Activated effector memory CD4-positive, alpha-beta T cell treated with Interleukin-2 at 50 U/mL for 16 hours (primary cell): ENCODE measurements at places on chromosomes 5 and 9.

DNA sequence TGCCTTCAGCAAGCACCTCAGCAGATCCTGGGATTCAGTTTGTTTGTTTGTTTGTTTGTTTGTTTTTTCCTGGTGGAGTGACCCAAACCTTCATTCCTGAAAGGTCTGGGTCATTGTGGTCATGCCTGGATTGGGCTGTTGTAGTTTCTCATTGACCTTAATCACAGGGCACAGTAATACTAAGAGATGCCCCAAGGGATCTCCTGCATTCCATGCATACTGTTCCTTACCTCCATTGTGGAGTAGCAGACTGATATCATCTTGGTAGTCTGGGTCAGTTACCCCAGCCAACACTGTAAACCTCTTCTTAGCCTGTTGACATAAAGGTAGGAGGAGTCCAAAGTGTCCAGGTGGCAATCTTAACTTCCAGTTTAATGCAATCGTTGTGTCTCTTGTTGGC, 1466.7 kb upstream of the CDH9 start:
- no peak for DNase-seq

GRCh38 chr5:127410959-127411358, 106.5 kb upstream of the PRRC1 start:
- DNase-seq = no peak

- no peak for DNase-seq
Observed at GRCh38 chr9:87883990-87884389, 1.3 kb downstream of the SPATA31E1 start.

GRCh38 chr5:133523961-133524586, 88.3 kb downstream of the FSTL4 start:
- DNase-seq = no peak

DNA sequence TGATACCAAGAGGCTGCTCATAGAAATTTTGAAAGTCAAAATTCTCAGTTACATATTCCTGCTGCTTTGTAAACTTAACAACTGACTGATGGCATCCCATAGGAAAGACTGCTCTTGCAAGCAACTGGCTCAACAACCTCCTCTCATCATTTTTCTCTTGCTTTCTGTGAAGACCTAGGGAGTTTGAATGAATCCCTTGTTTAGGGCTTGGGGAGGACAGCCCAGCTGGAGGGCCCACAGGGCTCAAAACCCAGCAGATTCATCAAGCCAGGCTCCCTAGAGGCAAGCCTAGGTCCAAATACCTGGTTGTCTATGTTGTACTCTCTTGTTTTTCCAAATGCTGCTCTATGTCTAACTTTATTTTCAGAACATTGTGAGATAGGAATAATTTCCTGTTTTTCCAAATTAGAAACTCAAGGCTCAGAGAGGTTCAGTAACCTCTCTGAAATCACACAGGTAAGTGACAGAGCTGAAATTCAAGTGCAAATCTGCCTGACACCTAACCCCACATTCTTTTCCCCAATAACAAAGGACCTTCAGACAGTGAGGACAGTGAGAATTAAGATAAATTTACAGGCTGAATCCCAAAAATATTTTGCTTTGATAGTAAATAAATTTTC, 558.9 kb upstream of the KLF4 start:
- DNase-seq = no peak

DNA sequence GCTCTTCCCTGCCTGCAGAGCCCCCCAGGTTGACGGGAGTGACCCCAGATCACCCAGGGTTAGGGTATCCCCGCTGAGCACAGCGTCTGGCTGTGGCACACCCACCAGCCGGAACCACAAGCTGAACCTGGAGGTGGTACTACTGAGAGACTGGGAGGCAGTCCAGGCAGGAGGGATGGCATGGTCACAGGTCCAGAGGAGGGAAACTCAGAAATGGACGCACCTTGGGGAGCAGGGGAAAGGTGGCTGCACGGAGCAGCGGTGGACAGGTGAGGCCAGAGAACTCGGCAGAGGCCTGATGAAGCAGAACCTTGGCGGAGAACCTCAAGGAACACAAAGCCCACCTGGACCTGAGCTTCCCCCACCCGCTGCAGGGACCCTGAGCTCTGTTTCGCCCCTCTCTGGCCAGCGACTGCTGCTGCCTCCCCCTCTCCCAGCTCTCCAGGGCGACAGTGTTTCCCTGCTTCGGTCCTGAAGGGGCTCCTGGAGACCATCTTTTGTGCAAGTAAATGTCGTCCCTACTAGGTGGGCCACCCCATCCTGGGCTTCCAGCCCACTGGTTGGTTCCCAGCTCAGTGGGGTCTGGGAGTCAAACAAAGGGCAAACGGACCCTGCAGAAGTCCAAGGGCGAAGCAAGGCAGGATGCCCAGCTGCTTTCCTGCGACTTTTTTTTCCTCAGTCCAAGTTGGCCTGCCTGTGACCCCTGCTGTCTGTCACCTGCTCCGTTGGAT, 845 bp downstream of the ADGRD2 start:
- DNase-seq = no peak

GRCh38 chr5:93899026-93899600, 157.7 kb upstream of the POU5F2 start:
- DNase-seq = no peak

DNA sequence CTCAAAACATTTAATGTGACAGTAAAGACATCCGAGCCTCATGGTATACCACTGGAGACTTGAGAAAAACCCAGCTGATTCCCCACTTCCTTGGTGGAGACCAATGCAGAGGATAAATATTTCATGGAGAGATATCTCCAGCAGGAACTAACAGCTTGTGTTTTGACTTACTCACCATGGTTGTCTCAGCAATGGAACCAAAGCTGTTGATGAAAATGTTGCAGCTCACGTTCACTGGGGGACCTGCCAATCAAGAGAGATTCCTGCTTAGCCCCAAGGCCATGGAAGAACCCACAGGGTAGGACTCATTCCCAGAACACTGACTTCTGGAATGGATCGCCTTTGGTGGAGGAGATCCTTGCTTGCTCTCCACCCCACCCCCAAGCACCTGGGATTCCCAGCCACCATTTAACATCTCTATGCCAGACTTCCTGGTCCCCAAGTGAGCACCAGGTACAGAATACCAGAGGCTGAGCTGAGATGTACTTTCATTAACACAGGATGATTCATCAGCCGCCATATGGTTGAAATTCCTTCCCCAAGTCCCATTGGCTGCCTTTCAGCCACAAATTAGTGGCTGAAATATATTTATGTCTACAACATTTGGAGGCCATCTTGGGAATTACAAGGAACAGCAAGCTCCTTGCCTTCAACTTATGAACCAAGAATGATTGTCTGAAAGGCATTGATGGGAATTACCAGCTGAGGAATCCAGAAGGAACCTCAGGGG, 37.9 kb downstream of the GLRA1 start:
- DNase-seq = no peak

DNA sequence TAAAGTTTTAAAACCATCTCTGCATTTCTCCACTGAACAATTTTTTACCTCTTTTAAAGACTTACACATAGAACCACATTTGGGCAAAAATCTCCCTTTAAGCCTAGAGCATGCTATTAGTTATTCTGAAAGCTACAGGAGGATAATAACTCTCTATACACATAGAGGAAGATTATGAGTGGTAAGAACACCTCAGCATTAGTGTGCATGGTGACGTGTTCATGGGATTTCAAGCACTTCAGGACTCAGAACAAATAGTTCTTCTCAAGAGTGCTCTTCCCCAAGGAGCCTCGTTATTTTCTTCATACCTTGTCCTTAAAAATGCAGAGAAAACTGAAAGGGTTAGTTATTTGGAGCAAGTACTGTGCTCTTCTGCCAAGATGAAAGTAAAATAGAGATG, 256.9 kb upstream of the TUSC1 start:
- DNase-seq = no peak

DNA sequence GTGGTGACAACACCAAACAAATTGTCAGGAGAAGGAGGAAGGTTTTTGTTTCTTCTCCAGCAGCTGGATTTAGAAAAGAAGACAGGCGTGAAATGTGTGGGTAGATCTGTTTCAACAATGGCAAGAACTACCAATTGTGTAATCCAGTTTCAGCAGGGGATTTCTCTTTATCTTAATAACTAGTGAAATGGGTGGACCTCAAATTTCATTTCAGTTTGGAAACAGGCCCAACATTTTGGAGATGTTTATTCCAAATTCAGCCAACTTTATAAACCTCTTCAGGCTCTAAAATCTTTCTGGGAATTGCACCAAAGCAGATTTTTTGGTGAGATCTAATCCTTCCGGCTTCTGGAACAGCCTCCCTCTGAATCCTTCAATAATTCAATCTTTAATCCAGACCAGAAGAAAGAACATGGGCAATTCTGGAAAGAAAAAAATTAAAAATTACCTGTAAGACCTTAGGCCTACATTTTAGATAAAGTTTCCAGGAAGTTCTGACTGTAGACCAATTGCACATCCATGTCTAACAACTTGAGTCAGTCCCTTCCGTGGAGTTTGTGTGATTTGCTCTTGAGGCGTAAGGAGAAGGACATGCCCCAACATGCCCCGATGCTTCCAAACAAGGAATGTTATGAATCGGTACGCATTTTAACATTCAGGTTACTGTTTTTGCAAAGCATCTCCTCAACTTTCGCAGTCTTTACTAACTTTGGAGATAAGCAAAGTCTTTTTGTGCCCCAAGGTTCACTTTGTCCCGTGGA, 423.6 kb downstream of the IRX1 start:
- no peak for DNase-seq

DNA sequence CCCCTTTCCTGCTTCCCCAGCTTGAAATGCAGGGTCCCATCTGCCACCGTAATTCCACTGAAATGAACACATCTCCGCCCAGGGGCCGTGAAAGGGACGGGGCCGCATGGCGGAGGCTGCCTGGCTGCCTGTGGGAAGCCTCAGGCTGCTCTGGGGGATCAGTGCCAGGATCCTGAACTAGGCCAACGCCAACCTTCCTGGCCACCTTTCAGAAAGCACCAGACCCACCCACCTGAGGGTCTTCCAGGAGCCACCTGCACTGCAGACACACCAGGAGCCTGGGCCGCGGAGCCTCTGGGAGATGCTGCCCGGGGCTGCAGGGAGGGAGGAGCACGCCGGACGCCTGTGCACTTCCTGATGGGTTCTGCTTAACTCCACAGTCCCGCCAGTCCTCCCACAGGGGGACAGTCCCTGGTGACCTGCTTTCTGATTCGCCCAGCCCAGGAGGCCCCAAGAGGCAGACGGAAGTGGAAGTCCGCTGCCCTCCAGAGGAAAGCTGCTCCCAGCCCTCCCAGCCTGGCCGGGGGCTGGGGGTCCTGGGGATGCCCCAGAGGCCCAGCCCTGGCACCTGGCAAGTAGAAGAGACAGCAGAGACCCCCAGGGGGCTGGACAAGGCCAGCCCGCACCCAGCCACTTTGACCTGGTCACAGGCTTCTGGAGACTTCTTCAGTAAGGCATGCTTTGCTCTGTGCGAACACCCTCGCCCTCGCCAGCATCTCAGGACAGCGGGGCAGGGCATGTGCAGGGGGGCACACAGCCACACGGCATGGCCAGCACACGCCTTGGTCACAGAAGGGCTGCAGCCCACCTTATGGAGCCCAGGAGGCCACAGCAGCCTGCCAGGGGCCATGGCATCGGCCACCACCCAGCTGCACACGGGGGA, at the start of gene CARD9:
CARD9 (minus strand) TSS at position 370 of the 883 bp plus-strand sequence. CDS start 1,591 bp downstream, outside the sequence.
- DNase-seq = no peak

GRCh38 chr9:37369671-37370070, 52.8 kb upstream of the GRHPR start:
- no peak for DNase-seq

DNA sequence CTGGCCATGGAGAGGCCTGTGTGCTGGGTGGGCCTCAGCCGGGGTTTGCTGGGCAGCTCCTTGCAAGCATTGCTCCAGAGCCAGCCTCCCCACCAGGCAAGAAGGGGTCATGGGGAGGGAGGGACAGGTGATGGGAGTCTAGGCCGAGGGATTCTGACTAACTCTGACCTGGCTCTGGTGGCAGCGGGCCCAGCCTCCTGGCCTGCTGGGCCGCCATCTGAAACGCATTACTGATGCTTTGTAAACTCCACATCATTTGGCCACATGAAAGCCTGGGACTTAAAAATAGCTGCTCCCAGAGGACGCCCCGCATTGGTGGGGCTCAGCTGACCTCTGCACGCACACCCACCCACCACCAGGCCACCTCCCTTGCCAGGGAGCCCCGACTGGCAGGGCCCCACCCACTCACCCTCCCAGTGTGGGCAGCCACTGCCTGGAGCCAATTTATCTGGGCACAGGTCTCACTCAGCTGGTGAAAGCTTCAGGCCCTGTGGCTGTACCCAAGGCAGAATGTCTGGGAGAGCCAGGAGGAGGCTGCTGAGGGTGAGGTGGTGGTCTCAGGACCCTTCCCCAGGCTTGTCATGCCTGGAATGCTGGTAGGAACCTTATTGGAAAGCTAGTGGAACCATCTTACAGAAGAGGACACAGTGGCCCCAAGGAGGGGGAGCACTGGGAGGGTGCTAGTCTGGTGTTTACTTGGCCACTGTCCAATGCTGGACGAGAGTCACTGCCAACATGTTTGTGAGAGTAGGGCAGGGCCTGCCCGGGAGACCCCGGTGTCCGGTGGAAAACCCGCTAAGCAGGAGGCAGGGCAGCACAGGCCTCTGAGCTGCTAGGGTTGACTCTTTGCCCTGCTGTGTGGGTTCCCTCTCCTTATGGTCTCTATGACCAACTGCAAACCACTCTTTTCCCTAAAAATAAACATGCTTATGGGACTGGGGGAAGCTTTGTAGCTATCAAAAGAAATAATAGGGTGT, 10.8 kb downstream of the TCF7 start:
- no peak for DNase-seq

DNA sequence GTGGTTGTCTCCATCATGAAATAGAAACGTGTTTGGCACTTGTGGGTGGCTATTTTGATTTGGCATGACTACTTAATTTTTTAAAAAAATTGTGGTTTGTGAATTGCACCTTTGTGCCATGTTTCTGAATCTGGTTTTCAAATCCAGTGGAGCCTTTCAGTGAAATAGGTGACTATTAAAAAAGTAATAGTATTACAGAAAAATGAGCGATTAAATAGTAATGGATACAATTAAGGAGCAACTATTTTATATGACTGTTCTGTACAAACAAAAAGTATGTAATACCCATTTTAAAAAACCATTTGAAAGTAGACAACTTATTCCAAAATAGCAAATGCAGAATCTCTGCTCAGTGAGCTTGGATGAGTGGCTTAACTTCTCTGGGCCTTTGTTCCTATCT, 3.0 kb downstream of the SOWAHA start:
- no peak for DNase-seq

- no peak for DNase-seq
Observed at GRCh38 chr9:135908093-135908753, 877 bp upstream of the CAMSAP1 start.

- DNase-seq = no peak
Observed at GRCh38 chr9:81822301-81822865, 105.8 kb upstream of the SPATA31D4 start.

GRCh38 chr5:158725297-158725851, 374.3 kb downstream of the EBF1 start:
- DNase-seq = no peak

- no peak for DNase-seq
Observed at GRCh38 chr5:10645671-10646070, 81.8 kb downstream of the ANKRD33B start.

GRCh38 chr5:129687941-129688340, 60.0 kb upstream of the MINAR2 start:
- no peak for DNase-seq

GRCh38 chr5:67292201-67292940, 95.8 kb upstream of the CD180 start:
- DNase-seq = no peak

- no peak for DNase-seq
Observed at GRCh38 chr5:156096259-156096658, 230.7 kb upstream of the SGCD start.

- no peak for DNase-seq
Observed at GRCh38 chr5:88033191-88033590, 235.5 kb downstream of the TMEM161B start.
